Activated CD8-positive, alpha-beta T cell treated with anti-CD3 and anti-CD28 coated beads, Interleukin-2, amount 10 ng/mL, durations not matched to agents 7 days and 5 days (primary cell): ENCODE measurements at places on chromosomes 16 and 17.
A peak's percentile ranks its signal among the peaks of the same experiment; 100 is the strongest.

DNA sequence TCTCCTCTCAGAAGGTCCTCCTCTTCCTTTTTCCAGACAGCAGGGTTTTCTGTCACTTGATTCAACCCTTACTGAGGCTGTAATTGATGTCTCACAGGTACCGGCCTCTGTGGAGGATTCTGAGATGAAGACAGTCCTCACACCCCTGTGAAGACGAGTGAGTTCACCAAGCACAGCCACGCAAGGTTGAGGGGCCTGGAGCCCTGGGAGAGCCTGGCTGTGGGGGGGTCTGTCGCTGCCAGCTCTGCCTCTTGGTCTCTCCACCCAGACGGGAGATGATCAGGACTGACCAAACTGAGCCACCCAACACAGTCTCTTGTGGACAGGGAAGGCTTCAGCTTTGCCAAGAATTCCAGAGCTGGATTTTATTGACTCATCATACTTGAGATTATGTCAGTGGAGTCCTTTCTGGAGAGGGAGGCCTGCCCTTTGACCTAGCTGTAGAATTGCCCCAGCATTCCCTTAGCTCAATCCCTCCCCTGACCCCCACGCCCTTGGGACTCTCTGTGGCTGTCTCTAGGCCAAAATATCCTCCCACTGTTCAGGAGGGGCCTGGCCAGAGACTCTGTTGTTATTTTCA is 51.1 kb upstream of the CRHR1 start:
- no peak overlapping the region for H3K4me3 ChIP-seq
- H3K27ac ChIP-seq: no peak overlapping the region
- no peaks in the 10 kb centered on the region for H3K4me1 ChIP-seq
- H3K27me3 ChIP-seq: peaks cover 24% of the 10 kb centered on the region

GRCh38 chr17:67055811-67056745 is 11.7 kb downstream of the CACNG1 start:
- no peaks in the 10 kb centered on the region for H3K4me1 ChIP-seq
- no peaks in the 10 kb centered on the region for H3K36me3 ChIP-seq
- H3K4me3 ChIP-seq: no peak overlapping the region
- H3K27me3 ChIP-seq: no peaks in the 10 kb centered on the region

GRCh38 chr16:80056324-80056723 is 455.8 kb upstream of the MAF start:
- no peak for DNase-seq
- H3K27me3 ChIP-seq: peaks cover 2% of the 10 kb centered on the region
- H3K27ac ChIP-seq: no peak overlapping the region
- no peaks in the 10 kb centered on the region for H3K4me1 ChIP-seq

GRCh38 chr17:44610871-44611270 is 45.4 kb upstream of the MEIOC start:
- H3K4me1 ChIP-seq: no peaks in the 10 kb centered on the region
- no peak overlapping the region for H3K4me3 ChIP-seq
- no peak for DNase-seq
- H3K27me3 ChIP-seq: peaks cover 3% of the 10 kb centered on the region
- no peak overlapping the region for H3K27ac ChIP-seq
- no peaks in the 10 kb centered on the region for H3K36me3 ChIP-seq

- no peak for DNase-seq
- H3K4me1 ChIP-seq: no peaks in the 10 kb centered on the region
- H3K27ac ChIP-seq: no peak overlapping the region
- H3K36me3 ChIP-seq: no peaks in the 10 kb centered on the region
- no peaks in the 10 kb centered on the region for H3K27me3 ChIP-seq
Measured at GRCh38 chr17:79142375-79142774, 67.8 kb downstream of the ENGASE start.

DNA sequence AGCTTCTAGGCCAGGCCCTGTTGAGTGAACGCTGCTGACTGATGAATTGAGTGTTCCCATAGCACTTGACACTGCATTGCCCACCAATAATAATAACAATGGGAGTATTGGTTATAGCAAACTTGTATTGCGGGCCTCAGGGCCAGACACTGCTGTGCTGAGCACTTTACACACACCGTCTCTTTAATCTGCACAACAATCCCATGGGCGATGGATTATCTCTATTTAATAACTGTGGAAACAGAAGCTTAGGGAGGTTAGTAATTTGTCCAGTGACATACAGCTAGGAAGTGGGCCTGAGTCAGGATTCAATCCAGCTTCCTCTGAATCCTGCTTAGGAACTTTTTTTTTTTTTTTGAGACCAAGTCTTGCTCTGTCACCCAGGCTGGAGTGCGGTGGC is 11.2 kb downstream of the ARHGAP23 start:
- H3K4me3 ChIP-seq: no peak overlapping the region
- peaks cover 3% of the 10 kb centered on the region for H3K27me3 ChIP-seq
- peaks cover 4% of the 10 kb centered on the region for H3K4me1 ChIP-seq
- no peaks in the 10 kb centered on the region for H3K36me3 ChIP-seq

DNA sequence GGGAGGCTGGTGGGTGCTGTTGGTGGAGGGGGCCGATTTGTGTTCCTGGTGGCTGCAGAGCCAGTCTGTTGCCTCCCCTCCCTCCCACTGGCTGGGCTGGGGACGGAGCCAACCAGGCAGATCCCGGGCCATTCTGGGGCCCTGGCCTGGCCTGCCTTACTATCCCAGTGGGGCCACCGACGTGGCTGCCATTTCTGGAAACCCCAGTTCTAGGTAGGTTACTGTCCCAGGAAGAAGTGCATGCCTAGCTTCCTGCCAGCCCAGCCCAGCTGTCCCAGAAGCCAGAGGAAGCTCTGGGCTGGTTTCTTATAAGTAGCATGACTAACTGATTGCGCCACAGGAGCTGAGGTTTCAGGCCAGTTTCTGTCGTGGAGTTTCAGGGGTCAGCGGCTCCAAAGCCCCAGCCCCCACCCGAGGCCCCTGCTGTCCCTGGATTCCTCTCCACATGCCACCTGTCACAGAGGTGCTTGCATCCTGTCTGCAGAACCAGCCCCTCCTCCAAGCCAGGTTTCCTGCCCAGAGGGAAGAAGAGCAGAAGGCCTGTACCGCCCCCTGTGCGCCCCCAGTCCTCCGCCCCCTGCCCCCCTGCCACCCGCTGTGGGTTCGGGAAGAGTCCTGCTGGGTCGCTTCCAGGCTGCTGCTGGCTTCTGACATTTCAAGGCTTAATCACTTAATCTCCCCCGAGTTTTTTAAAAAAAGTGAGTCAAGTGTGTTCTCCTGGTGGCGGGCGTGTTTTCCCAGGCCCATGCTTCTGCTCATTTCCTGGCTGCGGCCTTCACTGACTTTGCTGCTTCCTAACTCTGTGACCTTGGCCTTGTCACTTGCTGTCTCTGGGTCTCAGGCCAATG is 13.2 kb downstream of the IL4R start:
- H3K36me3 ChIP-seq: peaks cover 75% of the 10 kb centered on the region
- peak; percentile 62 for DNase-seq
- peak overlapping the region; percentile 89 for H3K27ac ChIP-seq
- H3K4me1 ChIP-seq: peaks cover 82% of the 10 kb centered on the region
- no peaks in the 10 kb centered on the region for H3K27me3 ChIP-seq

DNA sequence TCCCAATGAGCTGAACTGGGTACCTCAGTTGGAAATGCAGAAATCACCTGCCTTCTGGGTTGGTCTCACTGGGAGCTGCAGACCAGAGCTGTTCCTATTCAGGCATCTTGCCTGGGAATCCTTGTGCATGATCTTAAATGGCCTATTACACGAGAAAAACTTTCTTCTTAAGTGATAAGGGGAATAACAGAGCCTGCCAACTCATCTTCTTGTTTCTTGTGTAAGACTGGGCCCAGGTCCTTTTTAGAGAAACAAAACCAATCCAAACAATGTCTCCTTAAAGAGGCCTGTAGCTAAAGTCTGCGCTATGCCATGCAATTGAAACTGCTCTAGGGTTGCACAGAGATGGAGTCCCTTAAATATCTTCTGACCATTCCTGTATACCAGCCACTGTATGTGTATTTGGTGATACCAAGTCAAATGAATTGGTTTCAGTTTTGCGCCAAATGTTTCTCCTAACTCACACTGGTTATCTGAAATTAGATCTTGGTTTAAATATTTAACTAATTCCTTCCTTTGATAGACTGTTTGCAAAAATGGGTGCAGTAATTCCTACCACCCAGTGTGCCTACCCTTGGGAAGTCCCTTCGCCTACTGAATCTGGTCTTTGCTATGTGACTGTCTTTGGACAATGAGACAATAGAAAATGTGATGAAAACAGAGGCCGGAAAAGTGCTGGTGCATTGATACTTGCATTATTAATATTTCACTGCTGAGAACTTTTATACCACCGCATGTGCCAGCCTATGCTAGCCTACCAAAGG is 6.5 kb upstream of the CCL23 start:
- peaks cover 35% of the 10 kb centered on the region for H3K27me3 ChIP-seq
- no peaks in the 10 kb centered on the region for H3K36me3 ChIP-seq

- H3K36me3 ChIP-seq: peaks cover 4% of the 10 kb centered on the region
- no peaks in the 10 kb centered on the region for H3K27me3 ChIP-seq
- no peak overlapping the region for H3K4me3 ChIP-seq
Measured at GRCh38 chr17:59851439-59852375, 41.0 kb downstream of the TUBD1 start.

GRCh38 chr16:87924041-87924810 is 12.1 kb downstream of the CA5A start:
- no peak overlapping the region for H3K4me3 ChIP-seq
- H3K27me3 ChIP-seq: peaks cover 17% of the 10 kb centered on the region
- DNase-seq: no peak
- H3K36me3 ChIP-seq: no peaks in the 10 kb centered on the region

GRCh38 chr17:32588982-32589381 is 102.2 kb downstream of the CDK5R1 start:
- peaks cover 3% of the 10 kb centered on the region for H3K27me3 ChIP-seq
- no peaks in the 10 kb centered on the region for H3K4me1 ChIP-seq
- no peak overlapping the region for H3K27ac ChIP-seq
- DNase-seq: no peak
